Naive B cell (primary cell): ENCODE measurements at places on chromosomes 6 and 20.

GRCh38 chr6:136486357-136486756, 63.9 kb downstream of the MAP7 start:
- DNase-seq = no peak

DNA sequence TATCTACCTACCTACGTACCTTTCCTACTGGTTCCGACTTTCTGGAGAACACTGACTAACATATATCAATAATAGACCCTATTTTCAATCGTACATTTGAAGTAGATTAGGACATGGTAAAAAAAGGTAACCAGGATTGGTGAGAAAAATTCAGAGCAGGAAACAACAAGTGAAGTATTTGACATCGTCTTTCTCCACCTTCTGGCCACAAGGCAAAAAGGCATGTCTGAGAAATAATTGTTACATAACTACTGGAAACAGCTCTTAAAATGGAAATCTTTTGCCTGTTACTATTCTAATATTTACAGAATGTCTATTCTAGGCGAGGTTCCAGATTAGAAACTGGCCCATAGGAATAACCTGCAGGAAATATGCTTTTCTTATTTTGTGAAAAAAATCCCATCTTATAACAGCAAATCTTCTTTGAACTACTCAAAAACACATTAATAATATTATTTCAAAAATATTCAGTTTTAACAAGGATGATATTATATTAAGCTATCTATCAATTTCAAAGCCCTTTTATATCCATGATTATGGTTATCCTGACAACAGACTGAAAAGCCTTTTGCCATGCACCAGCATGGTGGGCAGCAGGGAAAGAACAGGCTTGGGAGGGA, 80.8 kb downstream of the RCAN2 start:
- DNase-seq = peak; percentile 7

DNA sequence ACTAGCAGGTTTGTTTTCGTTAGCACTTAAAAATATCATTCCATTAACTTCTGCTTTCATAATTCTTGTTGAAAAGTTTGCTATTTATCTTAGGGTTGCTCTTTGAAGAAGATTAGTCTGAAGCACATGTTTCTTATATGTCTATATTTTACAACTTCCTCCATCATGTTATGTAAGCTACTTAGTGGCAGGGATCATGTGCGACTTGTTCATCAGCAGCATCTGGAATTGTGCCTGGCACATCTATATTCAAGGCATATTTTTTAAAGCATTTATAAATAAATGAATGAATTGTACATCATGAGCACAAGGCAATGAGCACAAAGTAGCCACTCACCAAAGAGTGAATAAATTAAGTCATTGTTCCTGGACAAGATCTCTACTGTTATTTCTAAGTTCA, 187.2 kb upstream of the COL21A1 start:
- DNase-seq = no peak

DNA sequence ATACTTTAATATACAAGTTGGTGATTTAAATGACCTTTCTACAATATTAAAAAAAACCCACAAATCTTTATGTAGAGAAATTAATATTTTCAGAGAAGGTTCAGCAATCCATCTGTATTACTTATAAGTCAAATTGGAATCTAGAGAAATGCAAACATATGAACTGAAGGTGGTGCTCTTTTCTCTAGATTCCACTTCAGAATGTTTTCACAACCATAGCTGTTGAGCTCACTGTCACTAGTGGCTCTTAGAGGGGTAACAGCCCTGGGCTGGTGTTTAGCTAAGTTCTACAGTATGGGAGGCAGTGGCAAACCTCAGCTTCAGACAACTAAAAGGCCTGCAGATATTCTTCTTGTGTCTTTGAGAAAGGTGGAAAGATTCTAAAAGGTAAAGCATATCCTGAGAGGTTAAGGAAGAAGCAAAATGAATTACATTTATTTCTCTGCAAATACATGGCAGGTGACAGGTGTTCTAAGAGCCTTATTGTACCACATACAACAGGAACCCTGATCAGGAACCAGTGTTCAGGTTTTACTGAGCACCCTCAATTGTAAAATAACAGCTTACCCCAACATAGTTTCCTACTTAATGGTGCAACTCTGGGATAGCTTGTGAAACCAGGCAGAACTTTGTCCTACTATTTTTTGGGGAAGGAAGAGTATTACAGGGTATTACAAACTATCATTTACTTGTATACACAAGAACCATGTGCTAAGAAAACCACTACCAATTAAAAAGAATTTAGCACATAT, 56.6 kb upstream of the SAMHD1 start:
- peak; percentile 24 for DNase-seq

GRCh38 chr6:130882370-130882769, 55.2 kb downstream of the SMLR1 start:
- no peak for DNase-seq

DNA sequence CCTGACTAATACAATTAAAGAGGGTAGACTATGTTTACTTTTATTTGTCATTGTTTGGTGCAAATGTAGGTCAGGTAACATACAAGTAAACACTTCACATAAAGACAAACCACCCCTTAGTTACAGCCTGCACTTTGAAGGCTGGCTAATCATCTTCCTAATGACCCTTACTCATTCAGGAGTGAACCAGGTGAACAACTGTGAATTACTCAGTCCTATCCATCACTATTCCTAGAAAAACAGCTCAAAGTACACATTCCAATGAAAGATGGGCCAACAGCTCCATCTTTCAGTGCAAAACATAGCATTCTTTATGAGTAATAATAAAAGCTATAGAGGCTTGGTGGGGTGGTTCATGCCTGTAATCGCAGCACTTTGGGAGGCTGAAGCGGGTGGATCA, 78.2 kb downstream of the FRK start:
- DNase-seq = no peak

DNA sequence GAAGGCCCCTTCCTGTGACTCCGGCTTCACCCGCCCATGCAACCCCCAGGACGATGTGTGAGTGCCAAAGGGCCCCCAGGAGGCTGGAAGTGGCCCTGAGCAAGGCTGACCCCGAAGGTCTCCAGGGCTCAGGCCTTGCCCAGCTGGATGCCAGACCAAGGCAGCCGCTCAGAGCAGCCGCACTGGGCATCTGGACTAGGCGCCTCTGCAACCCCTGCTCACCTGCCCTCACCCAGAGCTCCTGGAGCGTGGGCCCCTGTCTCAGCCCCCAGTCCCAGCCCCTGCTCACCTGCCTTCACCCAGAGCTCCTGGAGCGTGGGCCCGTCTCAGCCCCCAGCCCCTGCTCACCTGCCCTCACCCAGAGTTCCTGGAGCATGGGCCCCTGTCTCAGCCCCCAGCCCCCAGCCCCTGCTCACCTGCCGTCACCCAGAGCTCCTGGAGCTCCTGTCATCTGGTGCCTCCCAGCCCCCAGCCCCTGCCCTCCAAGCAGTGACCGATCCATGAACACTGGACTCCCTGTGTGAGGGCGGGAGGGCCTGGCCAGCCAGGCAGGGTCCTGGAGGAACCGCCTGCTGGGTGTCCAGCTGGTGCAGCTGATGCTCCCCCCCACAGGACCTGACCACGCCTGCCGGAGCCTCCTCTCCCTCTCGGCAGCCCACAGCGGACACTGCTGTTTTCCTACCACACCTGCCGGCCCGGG, 1.1 kb downstream of the SRMS start:
- DNase-seq = no peak

GRCh38 chr6:139294090-139294489, 2.3 kb upstream of the TXLNB start:
- DNase-seq = no peak

- DNase-seq = no peak
Observed at GRCh38 chr6:11909696-11910132, 102.4 kb upstream of the HIVEP1 start.

GRCh38 chr6:125451750-125452149, 150.0 kb upstream of the HDDC2 start:
- DNase-seq = no peak
